ENCODE measurements at places on chromosomes 16 and 17.

GRCh38 chr17:4903051-4903818 is at the start of gene CHRNE:
Gene CHRNE (minus strand): TSS chr17:4903098. CDS start chr17:4903063, 35 bp downstream.
- peak; percentile 63 for DNase-seq

DNA sequence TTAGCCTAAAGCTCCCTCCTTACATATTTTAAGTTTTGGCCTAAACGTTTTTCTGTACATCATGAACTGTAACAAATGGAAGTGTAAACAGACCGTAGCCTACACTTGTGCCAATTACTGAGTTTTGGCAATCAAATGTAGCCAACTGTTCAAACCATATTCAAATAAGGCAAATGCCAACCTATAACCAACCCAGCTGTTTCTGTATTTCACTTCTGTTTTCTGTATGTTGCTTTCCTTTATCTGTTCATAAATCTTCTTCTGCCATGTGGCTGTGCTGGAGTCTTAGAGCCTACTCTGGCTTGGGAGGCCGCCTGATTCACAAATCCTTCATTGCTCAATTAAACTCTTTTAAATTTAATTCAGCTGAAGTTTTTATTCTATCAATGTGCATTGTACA is 6.9 kb upstream of the C16orf78 start:
- DNase-seq = no peak

DNA sequence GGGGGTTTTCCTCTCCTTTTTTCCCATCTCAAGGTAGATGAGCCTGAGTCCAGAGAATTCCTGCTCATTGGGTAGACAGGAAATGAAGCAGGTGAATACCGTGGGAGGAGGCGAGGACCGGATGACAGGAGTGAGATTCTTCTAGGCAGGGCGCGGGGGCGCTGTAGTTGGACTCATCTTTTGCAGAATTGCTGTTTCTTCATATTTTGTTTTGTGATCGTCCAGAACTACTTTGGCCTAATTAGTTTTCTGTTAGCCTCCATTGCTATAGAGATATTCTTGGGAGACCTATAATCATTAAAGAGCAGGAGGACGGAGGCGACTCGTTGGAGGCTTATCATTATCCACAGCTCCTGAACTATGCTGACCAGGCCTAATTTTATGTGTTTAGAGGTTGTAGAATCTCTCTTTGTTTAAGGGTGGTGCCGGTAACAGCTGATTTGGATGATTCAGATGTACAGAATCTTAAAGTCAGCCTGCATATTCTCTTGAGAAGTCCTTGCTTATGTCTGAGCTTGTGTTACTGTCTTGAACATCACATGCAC is 650 bp downstream of the ATP6V0A1 start:
- no peak for DNase-seq

GRCh38 chr16:29990883-29991570 is 4.4 kb downstream of the HIRIP3 start:
- no peak for DNase-seq

GRCh38 chr16:3879258-3879886 is 1.1 kb downstream of the CREBBP start:
- DNase-seq = no peak

GRCh38 chr16:48555597-48556242 is 54.3 kb downstream of the N4BP1 start:
- no peak for DNase-seq

DNA sequence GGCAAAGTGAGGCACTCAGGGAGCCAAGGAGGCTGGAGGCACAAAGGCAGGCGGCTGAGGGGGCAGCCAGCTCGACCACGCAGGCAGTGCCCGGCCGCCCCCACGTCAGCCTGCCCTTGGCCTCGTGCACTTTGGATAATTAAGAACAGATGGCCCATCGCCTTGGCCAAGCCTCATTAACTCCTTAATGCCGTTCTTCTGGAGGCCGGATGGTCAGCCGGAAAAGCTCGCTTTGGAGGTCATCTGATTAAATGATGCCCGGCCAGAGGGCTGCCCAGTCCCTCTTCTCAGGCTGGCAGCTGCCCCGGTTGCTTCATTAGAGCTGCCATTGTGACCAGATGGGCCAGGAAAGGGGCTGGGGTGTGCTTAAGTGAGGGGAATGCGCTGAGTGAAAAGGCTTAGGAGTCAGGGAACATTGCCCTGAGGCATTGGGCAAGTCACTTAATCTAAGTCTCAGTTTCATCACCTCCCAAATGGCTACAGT is 364.0 kb downstream of the NPIPA8 start:
- no peak for DNase-seq

GRCh38 chr17:63984651-63985386 is 12.1 kb upstream of the SCN4A start:
- DNase-seq = peak; percentile 88

- no peak for DNase-seq
These were observed 53.1 kb upstream of the USP7 start for GRCh38 chr16:9016824-9017223.

DNA sequence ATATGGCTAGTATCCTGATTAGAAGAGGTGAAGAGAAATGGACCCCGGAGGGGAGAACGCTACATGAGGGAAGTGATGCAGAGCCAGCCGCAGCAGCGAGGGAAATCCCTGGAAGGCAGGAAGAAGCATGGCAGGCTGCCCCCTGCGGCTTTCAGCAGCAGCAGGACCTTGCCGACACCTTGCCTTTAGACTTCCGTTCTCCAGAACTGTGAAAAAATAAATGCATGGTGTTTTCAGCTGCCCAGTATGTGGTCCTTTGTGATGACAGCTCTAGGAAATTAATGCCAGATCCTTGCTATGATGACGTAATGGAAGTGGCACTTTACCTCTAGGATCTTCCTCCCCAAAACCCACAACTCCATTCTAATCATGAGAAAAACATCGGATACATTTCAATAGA is 9.7 kb upstream of the ZFP1 start:
- no peak for DNase-seq

DNA sequence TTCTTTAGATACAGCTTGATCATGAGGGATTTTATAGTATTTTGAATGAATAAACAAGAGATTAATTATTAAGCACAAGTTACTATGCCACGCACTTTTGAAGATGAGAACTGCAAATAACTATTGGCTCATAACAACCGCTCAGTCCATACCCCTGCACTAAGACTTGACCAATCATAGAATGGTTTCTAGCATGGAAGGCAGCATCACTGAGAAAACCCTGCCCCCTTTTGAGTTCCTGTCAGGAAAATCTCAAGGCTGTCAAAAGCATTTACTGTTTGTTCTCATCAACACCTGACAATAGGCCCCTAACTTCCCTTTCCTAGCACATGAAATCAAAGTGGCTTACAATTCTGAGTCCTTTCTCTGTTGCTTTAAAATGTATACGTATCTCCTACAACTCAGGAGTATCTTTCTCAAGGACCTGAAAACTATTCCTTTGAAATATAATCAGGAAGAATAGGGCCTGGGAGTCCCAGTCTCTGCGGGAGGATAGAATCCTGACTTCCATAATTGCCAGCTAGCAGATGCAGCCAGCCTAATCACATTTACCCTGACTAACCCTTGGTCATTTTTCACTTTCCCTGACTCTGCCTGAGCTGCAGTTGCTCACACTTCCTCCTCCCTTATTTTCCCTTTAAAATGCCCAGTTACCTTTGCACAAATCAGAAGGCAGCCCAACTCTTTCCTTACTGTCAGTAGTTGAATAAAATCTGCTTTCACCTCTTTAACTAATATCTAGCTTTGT is 9.1 kb upstream of the MMD start:
- DNase-seq = no peak

- no peak for DNase-seq
These were observed 117.9 kb downstream of the CPPED1 start for GRCh38 chr16:12685806-12686205.

DNA sequence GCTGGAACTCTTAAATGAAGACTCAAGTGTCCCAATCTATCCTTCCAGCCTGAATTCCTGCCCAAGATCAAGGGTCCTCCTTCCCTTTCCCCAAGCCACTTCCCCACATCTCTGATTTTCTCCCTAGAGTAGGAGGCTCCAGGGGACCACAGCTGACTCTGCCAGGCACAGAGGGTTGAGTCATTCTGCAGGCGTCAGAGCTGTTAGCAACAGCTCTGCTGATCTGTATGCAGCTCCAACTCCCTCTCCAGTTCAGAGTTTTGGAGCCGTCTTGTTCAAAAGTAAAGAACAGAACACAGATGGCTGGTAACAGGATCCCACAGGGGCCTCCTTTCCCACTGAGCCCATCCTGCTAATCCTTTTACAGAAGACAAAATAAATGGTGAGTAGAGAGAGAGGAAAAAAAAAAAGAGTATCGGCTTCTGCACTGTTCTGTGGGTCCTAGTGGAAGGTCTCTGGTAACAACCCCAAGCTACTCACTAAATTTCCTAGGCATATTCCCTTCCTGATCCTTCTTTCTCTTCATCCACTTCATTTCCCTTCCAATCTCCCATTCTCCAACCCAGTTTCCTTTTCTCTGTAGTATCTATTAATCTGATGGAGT is 13.4 kb upstream of the TAOK1 start:
- peak; percentile 63 for DNase-seq

GRCh38 chr16:85915125-85915845 is 16.3 kb downstream of the IRF8 start:
- no peak for DNase-seq

DNA sequence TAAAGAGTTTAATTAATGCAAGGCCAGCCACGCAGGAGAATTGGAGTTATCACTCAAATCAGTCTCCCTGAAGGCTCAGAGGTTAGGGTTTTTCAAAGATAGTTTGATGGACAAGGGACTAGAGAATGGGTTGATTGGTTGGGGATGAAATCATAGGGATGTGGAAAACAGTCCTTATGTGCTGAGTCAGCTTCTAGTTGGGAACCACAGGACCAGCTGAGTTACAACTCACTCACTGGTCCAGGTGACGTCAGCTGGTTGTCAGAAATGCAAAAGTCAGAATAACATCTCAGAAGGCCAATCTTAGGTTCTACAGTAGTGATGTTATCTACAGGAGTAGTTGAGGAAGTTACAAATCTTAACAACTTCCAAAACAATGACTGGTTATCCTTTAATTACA is 47.6 kb downstream of the CPD start:
- DNase-seq = no peak

- peak; percentile 39 for DNase-seq
These were observed 23.9 kb upstream of the HEATR6 start for GRCh38 chr17:60102632-60103096.

DNA sequence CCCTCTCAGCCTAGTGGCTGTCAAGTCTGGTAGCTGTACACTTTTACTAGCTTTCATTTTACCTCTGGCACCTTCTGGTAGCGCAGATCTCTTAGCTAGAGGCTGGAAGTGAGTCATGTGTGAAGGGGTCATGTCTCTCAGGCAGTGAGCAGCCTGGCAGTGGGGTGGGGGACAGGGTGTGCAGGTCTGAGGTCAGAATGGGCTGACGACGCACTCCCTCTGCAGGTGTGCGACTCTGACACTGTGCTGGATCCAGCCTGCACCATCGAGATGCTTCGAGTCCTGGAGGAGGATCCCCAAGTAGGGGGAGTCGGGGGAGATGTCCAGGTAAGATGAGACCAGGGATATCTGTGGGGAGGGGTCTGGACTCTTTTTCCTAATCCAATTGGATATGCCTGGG is 7.8 kb downstream of the HAS3 start:
- DNase-seq = no peak

- DNase-seq = no peak
These were observed 14.9 kb downstream of the GPRC5C start for GRCh38 chr17:74446551-74447500.

DNA sequence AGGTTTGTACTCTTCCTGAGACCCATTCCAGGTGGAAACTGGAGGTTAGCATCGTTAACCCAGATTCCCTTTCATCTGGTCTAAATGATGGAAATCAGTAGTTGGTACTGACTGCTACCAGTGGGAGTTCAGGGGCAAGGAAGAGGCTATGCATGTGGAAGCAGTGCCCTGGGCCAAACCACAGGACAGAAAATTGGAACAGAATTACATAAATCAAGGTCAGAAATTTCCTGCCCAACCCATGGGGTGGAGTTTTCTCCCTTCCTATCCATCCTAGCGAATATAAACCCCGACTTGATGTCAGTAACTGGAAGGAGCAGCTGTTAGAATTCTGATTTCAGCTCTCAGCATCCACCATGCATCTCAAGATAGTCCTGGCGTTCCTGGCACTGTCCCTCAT is at the start of gene AOC2:
Gene AOC2, plus strand, starts transcription at position 310 of the 400 bp plus-strand sequence. Its CDS starts 47 bp downstream, at position 357.
- no peak for DNase-seq

DNA sequence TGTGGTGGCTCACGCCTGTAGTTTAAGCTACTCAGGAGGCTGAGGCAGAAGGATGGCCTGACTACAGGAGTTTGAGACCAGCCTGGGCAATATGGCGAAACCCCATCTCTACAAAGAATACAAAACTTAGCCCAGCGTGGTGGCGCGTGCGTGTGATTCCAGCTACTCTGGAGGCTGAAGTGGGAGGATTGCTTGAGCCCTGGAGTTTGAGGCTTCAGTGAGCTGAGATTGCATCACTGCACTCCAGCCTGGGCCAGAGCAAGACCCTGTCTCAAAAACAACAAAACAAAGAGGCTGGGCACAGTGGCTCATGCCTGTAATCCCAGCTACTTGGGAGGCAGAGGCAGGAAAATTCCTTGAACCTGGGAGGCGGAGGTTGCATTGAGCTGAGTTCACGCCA is 7.0 kb upstream of the CSNK1D start:
- DNase-seq = no peak

DNA sequence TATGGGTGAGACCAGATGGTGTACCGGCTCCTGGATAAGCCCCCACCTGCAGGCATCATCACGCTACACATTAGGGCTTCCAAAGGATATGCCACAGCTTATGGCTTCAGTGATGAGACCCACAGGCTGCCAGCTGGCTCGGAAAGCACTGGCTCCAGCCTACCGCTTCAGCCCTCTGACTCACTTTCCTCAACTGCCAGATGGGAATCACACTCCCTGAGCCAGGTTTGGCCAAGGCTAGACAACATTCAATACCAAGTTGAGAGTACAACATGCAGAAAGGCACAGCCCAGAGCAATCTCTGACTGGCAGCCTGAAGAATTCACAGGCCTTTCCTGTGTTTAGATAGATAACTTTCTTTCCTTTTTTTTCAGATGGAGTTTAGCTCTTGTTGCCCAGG is 10.3 kb downstream of the CENPV start:
- DNase-seq = no peak
